Kidney epithelial cell (primary cell): ENCODE measurements at places on chromosomes 3 and 15. TPM values are rescaled to one million over a fixed set of nuclear protein-coding genes. Genes with fewer than 3 reads are reported as not detected.

GRCh38 chr15:31332020-31332680 lies 5.5 kb downstream of the KLF13 start:
- DNase-seq: no peak

DNA sequence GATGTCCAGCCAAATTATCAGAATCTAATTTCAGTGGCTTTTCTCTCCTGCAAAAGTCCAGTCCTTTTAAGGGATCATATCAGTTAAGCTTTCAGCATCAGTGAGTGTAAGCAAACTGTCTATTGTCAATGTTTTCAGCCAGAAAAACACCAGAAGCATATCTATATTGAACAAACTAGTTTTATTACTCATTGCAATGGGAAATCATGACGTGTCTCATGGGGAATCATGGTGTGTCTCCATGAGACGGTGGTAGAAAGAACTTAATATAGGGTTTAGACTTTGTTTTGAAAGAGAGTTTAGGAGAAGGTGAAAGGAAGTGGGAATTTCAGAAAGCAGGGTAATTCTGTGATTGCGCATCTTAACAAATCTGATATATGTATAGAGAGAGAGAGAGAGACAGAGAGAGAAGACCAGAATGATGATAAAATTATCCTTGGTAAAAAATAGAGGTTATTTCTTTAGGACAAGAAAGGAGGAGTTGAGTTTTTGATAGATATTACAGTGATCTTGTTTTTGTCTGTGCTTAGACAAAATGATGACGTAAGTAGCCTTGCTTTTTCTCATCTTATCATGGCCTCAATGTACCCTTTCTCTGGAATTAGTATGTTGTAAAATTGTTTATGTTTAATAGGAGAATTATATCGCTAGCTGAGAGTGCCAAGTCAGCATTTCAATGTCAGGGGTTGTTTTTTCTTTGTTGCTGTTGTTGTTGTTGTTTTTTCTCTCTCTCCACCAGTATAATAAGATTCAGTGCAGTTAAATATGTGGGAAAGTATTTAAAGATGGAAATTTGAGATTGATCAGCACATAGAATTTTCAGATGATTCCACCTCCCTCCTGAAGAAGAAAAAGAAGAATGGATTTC lies 129.9 kb upstream of the OSTN start:
- DNase-seq: no peak

Gene ESYT3
- total RNA-seq: 1.9 and 3.5 TPM in 2 replicates

- DNase-seq: no peak
Observed at GRCh38 chr15:88479169-88479568, 11.7 kb downstream of the MRPS11 start.

Gene CYP8B1
- not detected in 2 replicates for total RNA-seq

Gene PLSCR2
- 0.62 TPM in 1 of 2 replicates, not detected in the other for total RNA-seq

DNA sequence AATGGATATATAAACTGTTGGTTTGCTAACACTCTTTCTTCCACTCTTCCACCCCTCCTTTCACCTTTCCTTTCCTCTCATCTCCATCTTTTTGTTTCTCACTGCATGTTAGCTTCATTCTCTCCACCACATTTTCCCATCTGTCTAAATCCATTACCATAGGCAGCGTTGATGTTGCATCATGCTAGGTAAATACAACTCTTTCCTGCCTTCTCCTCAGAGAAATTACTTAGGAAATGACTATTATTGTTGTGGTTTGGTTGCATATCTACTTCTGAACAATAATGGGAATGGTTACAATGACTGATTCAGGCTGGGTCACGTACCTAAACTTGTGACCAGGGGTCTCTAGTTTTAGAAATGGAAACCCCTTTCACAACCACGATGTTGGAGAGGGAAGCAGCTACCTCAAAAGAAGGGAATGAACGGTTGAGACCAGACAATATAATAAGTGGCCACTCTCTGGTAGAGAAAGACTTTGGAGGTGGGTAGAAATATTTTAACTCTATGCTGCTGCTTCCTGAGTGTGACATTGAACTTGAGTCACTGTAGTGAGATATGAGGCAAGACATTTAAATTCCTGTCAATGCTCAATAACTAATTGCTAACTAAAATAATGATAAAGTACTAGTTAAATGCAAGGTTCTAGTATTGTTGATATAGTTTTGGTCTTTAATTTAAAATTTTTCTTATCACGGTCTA lies 314.1 kb upstream of the TGFBR2 start:
- DNase-seq: peak; percentile 49

Gene RHCG
- 0.04 and 0.21 TPM in 2 replicates for total RNA-seq

DNA sequence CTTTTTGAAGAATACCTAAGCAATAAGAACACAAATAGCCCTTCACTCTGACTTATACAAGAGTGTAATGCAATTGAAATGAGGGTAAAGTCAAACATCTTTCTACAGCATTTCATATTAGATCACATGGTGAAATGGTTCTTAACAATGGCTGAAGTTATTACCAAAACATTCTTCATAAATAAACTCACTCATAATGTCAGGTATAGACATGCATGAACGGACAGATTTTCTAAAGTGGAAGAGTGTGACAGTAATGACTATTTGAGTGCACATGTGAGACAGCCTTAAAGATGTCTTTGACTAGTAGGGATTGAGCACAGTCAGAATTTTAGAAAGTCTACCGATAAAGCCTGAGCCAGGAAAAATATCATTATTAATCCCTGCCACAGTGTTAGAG lies 471.0 kb downstream of the ZPLD1 start:
- no peak for DNase-seq

Gene THRB
- 2.0 and 3.1 TPM in 2 replicates for total RNA-seq

DNA sequence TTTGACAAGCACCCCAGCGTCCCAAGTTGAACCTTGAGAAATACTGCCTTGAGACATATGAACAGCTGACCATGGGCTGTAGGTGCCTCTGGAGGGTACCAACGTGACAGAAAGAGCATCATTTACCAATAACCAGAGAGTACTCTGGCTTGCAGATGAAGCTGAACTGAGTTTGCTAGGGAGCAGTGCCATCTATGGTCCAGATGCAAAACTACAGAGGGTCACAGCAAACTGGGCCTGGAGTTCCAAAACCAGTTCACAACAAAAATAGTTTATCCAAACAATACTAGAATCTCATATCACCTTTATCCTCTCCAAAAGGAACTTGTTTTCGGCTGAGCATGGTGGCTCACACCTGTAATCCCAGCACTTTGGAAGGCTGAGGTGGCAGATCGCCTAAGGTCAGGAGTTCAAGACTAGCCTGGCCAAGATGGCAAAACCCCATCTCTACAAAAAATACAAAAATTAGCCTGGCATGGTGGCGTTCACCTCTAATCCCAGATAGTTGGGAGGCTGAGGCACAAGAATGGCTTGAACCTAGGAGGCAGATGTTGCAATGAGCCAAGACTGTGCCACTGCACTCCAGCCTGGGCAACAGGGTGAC lies 69.3 kb downstream of the CHAC1 start:
- no peak for DNase-seq

Gene SKOR1
- total RNA-seq: not detected in 2 replicates

- DNase-seq: no peak
Observed at GRCh38 chr15:78148392-78149067, 632 bp upstream of the IDH3A start.

DNA sequence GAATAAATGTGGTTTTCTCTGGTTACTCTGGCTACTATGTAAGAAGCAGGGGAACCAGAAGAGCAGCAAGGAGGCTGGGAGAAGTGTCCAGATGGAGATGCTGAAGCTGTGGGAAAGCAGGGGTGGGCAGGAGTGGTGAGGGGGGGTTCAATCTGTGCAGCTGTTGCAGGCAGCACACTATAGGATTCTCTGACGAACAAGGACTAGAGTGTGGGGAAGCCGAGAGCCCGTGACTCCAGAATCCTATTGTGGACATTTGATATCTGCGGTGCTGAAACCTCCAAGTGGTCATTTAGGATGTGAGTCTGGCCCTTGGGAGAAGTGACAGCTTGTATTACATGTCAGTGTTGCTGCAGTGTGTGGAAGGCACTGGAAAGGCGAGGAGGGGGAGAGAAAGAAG lies 60.5 kb downstream of the GABRB3 start:
- no peak for DNase-seq

GRCh38 chr15:64698823-64699222 lies 76.6 kb downstream of the RBPMS2 start:
- DNase-seq: no peak

DNA sequence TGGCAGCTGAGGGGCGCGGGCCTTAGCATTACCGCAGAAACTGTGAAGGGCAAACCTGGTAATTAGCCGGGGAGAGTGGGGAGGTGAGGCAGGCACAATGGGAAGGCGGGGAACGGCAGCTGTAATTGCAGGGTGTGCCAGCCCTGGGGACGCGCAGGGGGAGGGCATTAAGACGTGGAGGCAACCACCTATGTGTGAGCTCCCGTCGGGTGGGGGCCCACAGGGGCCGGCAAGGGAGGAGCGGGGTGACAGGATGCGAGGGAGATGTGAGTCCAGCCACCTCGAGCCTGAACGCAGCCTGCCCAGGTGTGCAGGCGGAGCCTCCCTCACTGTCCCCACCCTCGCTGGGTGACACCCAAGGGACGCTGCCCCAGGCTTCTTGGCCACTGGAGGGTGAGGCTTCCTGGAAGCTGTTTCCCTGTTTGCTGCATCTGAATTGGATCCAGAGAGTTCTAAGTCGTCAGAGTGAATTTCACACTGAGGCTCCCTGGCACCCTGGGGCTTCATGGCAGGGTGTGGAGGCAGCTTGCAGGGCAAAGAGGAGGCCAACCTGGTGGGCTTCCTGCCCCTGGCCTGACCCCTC lies 130.6 kb upstream of the MEF2A start:
- DNase-seq: no peak

- DNase-seq: no peak
Observed at GRCh38 chr3:172530101-172530561, 6.9 kb upstream of the TNFSF10 start.

DNA sequence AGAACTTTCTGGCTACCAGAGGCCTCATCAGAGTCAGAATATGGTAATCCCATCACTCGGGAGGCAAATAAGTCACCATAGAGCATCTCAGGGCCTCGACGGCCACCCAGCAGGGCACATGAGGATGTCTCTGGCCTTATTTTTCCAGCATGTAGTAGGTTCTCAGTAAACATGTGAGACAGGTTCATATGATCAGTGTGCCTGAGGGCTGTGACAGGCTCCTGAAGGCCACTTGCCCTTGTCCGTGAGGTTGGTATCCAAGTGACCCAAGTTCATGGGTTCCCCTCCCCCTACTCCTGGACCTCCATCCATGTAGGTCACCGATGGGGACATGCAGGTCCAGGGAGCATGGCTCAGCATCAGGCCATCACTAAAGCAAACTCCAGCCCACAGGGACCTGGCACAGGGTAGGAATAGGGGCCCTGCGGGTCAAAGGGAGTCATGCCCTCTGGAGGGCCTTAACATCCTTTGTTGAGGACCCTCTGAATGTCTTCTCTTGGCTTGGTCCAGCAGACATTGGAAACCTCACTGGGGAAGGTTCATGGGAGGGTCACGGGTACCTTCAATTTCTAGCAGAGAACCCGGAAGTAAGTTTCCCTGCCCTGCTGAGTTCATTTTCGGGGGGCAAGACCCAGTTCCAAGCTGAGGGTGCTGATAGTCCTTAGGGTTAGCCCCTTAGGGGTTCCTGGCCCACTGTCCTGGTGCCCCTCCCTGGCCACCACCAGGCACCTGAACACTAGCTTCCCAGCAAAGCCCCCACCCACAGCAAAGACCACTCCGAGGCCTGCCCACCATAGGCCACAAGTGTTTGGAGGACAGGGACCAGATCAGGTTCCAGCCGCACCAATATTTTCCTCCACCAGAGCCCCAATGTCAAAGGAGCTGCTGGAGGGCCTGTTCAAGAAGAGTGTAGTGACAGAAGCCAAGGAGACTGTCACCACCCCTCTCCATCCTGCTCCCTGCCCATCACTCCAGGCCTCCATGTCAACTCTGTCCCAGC lies 61.1 kb downstream of the ZNF445 start:
- no peak for DNase-seq

DNA sequence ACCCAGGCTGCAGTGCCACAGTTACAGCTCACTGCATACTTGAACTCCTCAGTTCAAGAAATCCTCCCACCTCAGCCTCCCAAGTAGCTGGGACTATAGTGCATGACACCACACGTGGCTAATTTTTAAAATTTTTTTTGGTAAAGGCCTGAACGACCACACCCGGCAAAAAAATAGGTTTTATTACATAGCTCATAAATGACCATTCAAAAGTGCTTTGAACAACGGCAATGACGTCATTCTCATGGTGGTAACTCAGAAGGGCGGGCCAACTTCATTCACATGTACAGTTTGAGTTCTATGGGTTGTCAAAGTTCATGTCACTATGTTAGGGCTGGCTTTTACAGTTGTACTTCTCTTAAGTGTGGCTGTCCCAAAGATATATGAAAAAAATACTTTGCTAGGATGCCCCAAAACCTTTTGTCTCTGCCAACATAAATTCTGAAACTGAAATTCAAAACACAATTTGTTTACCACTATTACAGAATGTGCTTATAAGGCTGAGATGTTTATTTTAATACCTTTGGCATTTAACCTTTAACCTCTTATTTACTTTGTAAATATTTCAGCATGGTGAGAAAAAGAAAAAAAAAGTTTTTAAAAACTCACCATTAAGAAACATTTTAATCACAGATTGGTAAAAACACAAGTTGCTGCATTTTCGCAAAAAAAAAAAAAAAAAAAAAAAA lies 6.2 kb downstream of the MYO1E start:
- DNase-seq: no peak

Gene CACNA2D3
- 0.17 and 0.55 TPM in 2 replicates for total RNA-seq

DNA sequence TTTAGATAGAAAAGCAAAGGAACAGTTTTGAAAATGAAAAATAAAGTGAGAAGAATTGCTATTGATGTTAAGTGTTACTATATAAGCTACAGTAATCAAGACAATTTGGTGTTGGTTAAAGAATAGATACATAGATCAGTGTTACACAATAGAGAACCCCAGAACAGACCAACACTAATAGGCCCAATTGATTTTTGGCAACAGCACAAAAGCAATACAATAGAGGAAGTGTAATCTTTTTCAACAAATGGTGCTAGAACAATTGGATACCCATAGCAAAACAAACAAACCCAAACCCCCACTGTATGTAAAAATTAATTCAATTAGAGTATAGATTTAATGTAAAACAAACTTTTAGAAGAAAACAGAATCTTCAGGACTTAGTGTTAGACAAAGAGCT lies 61.8 kb downstream of the ATP11B start:
- no peak for DNase-seq

- no peak for DNase-seq
Observed at GRCh38 chr3:62261736-62262135, 111.6 kb downstream of the FEZF2 start.
